ENCODE measurements at places on chromosomes 7 and 10.

DNA sequence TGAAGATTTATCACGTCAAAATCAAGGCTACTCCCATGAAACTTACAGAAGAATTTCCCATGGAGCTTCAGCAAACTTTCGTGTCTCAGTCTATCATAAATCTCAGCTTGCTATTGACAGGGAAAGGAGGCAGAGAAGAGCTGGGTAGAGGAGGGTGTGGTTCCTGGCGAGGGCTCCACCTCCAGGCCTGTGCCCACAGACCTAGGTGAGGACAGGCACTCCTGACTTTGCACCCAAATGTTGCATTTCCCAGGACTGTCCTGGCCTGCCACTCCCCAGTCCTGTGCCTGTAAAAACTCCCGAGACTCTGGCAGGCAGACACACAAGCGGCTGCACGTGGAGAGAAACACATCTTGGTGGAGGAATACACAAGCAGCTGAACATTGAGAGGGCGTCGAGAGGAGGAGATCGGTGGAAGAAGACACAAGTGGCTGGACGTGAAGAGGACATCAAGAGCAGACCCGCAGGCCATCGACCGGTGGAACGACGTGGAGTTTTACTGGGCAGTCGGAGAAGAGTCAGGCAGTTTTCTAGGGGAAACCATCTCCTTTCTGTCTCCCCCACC is 145.1 kb downstream of the CTNNA3 start:
- DNase-seq: no peak

DNA sequence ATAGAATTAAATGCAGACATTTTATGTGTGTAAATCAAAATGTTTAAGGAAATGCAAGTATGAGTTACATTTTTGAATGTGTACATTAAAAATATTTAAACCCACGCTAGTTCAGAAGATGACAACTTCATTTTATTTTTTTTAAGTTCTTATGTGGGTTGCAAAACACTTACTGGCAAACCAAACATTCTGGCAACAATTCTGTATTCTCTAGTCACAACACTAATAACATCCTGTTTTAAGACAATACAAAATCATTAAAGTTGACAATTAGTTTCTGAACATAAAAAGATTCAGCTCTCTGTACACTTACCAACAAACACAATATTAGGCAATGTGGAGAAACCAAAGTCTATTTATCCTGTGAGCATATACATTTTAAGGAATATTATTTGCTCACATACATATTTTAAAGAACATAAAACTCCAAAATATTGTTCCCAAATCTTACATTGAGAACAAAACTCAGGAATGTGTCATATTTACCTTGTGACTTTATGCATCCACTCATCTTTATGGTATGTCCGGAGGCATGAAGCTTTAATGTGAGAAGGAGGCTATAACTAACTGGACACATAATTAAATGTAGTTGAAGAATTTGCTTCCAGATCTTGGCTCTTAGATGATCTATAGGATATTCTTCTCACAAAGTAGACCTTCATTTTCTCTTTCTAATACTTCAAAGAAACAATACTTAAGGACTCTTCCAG is 134.7 kb downstream of the DGKB start:
- DNase-seq: no peak

DNA sequence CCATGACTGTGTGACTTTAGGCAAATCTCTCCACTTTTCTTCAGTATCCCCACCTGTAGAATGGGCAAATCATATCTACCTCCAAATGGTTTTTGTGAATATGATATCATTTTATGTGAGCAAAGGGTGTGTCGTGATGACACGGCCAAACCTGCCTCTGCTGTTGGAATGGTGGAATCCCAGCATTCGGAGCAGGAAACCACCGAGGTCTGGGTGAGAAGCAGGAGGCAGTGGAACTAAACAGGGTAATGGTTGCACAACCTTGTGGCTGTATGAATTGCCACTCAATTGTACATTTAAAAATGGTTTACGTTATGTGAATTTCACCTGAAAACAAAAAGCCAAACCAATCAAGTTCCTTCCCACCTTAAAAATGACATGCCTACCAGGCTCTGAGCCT is 131.4 kb upstream of the ZMIZ1 start:
- no peak for DNase-seq

DNA sequence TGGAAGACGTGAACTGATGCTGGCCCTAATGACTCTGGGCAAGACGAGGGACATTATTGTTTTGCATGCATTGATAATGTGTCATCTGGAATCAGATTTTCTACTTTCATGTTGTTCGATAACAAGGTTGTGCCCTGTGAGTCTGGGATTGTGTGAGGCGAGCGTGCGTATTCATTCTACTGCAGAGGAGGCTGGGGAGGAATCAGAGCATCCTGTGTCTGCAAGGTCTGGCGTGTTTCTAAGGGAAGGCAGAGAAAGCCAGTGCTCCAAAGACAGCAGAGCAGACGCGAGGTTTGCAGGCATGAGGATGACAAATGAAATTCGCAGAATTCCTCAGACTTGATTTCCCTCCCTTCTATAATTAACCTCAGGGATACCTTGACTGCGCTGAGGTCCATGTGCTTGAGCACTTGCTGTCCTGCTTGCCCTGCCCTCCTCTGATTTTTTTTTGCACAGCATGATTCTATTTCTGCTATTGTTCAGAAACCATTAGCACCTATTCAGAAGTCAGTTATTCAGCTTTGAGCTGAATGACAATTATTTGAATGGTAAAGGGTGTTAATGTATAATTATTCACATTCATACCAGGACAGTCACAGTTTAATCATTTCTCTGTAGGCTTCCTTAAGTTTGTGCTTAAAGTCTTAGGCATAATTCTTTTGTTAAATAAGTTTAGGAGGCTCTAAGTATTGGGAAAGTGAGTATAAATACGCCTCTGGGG is 233.6 kb downstream of the EBF3 start:
- no peak for DNase-seq

DNA sequence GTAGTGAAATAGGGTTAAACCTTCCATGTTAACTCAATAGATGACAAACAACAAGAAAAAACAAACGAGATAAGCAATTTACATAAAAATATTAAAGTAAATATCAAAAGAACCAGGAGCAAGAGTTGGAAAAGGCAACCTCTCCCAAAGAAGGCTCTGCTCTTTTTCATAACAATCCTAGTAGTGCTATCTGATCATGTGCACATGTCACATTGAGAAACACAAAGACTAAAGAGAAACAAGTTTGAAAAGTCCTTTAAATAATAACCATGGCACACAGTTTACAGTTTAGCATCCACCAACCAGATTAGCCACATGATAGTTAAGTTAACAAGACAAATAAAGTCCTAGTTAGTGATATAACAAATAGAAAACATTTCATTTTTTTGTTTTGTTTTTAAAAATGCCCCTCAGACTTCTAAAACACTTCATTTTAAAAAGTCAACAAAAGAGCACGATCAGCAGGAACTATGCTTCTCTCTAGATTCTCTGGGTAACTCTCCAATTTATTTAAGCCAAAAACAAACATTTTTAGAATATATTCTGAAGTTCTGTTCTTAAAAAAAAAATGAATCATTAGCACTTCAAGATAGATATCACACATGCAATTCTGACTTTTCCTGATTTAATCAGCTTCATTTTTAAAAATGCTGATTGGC is 110.4 kb downstream of the PARD3 start:
- DNase-seq: no peak

- DNase-seq: no peak
Observed at GRCh38 chr10:120387326-120387725, 69.7 kb upstream of the PLPP4 start.

DNA sequence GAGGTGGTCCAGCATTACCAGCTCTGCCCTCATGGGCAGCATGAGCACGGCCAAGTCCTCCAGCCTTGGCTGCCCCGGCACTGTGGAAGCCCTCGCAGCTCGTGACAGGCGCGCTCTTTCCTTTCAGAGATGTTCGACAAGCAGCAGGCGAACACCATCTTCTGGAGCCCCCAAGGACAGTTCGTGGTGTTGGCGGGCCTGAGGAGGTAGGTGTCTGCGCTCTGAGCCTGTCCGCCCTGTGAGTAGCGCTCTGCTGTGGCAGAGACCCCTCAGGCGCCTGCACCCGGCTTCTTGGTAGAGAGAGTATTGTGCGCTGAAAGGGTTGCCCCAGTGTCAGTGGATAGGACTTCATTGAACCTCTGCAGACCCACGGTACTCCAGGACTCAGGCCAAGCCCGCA is 19.8 kb downstream of the EIF3B start:
- no peak for DNase-seq

DNA sequence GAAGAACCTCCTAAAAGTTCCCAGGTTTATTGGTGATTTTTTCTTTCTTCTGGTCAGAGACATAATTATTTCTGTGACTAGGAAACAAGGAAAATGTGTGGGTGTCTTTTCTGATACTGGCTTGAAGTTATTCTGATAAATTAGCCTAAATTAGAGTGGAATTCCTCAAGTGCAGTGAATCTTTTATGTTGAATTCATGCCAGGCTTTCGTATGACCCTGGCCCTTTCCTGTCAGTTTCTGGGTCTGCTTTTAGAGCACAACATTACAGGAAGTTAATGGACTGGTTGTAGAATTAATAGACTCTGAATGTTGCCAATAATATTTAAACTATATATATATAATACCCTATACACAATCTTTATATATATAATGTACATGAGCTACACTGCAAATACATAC is 230.6 kb upstream of the KIAA1217 start:
- no peak for DNase-seq

GRCh38 chr10:129365767-129366402 is 101.2 kb upstream of the MGMT start:
- no peak for DNase-seq

GRCh38 chr10:84607044-84607443 is 278.7 kb downstream of the CCSER2 start:
- no peak for DNase-seq

DNA sequence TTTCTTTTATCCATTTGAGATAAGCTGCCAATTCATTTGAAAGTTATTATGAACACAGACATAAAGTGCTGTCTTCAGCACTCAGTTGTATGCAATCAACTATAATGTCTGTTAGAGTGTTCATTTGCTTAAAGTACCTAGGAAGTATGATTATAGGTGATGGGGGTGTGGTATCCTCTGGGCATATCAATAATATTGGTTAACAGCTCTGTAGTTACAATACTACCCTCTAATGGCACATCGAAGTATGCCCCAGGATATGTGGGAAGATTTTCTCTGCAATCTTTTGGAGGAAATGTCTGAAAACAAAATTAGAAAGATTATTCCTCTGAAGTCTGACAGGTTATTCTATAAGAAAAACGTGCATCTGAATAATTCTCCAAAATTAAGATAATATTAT is 429.7 kb downstream of the ARL4A start:
- peak; percentile 21 for DNase-seq

DNA sequence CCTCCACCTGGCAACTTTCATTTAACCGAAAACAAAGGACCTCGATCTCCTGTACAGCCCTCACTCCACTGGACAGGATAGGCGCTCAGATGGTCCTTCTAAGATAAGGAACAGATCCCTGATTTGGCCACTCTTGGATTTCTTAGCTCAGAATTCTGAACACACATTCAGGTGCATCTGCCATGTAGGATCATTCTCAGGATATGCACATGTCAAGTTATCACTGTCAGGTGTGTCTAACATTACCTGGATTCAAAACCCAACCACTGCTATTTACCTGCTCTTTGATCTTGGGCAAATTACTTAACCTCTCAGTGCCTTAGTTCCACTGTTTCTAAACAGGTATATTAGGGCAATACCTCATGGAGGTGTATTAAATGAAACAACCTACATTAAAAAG is 12.2 kb upstream of the ADD3 start:
- no peak for DNase-seq

DNA sequence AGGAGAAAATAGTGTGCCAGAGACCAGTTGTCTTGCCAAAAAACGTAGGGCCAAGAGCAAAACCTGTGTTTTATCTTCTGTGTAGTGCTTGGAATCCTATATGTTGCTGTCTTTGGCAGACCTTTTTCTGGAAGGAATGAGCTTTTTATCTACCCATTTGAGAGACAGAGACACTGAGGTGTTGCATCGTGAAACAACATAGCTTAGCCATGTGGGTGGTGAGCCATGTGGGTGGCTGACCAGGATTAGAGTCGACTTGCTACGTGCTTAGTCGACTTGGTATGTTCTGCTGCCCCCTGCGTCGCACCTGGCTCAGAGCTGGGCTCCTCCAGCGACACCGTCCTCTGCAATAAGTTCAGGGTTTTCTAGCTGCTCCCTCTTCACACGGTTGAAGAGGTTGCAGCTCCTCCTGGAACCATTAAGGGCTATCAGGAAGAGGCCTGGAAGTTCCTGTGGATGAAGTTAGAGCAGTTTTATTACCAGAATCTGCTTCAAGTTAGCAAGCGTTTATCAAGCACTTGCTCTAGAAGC is 175.8 kb downstream of the SH2D4B start:
- DNase-seq: no peak

- no peak for DNase-seq
Observed at GRCh38 chr7:125195156-125195555, 265.5 kb upstream of the POT1 start.

DNA sequence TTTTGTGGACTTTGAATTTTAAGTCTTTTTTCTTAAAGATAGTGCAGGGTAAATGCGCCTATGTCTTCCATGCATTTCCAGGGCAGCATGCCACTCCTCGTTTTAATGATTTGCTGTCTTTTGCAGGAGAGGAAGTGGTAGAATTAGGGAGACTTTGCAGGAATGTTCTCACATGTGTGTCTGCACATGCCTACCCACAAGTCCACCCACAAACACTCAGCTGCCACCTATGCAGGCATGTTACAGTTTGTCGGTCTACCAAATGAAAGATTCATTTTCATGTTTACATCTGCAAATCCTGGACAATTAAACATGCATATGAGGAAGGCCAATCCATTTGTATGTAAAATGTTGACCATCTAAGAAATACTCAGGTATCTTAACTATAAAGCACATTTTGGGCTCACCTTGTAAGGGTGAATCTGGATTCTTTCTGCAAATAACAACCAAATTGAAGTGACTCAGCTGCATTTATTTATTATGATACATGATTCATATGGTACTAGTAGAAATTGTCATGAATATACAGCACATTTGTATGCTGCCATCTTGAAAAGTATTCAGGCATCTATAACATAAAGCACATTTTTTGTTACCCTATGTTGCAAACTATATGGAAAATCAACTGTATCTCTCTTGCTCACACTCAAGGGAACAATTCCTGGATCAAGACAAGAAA is 4.7 kb upstream of the TEX36 start:
- DNase-seq: no peak

- no peak for DNase-seq
Observed at GRCh38 chr10:122122493-122122892, 133.5 kb downstream of the TACC2 start.

GRCh38 chr7:99709260-99709659 is 25.7 kb downstream of the CYP3A7 start:
- DNase-seq: no peak

DNA sequence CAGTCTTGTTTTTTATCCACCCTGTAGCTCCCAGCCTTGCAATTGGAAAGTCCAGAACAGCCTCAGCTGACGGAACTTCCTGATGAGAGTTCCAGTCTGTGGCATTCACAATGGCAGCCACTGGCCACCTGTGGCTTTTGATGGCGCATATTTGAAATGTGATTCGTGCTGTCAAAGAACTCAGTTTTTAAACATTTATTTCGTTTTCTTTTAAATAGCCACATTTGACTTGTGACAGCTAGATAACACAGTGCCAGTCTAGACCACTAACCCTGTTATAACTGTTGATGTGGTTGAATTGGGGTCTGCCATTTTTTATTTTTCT is 97.3 kb downstream of the INPP5A start:
- DNase-seq: no peak

All from SHP77 (cell line).